Esophagus muscularis mucosa (tissue), 4 donors: ENCODE measurements at places on chromosomes 2 and 18. TPM values are rescaled to one million over a fixed set of nuclear protein-coding genes. Genes with fewer than 3 reads are reported as not detected.

The CNGA3 gene
- total RNA-seq = 8.0 TPM

The ACMSD gene
- total RNA-seq = not detected

The ACVR1 gene
- total RNA-seq = 27.8 TPM

The CPO gene
- 0.83 TPM for total RNA-seq

The SKA1 gene
- total RNA-seq = not detected

The SLC30A3 gene
- total RNA-seq = not detected

The SCN7A gene
- 71.5 TPM for total RNA-seq

The PIEZO2 gene
- 2.4 TPM for total RNA-seq

The ANKRD30BL gene
- not detected for total RNA-seq

The THAP4 gene
- 39.1 TPM for total RNA-seq
